Right forelimb (tissue), 1 donor: ENCODE measurements at places on chromosomes 1 and 21.

DNA sequence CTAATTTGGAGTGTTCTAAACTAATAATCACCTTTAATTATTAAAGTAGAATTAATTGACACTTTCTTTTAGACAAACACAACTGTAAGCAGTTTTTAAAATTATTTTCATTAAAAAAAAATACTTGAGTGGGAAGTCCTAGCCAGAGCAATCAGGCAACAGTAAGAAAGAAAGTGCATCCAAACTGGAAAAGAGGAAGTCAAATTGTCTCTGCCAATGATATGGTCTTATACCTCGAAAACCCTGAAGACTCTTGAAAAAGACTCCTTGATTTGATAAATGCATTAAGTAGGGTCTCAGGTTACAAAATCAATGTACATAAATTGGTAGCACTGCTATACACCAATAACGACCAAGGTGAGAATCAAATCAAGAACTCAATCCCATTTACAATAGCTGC, 83.0 kb upstream of the GADD45A start:
- DNase-seq = no peak

DNA sequence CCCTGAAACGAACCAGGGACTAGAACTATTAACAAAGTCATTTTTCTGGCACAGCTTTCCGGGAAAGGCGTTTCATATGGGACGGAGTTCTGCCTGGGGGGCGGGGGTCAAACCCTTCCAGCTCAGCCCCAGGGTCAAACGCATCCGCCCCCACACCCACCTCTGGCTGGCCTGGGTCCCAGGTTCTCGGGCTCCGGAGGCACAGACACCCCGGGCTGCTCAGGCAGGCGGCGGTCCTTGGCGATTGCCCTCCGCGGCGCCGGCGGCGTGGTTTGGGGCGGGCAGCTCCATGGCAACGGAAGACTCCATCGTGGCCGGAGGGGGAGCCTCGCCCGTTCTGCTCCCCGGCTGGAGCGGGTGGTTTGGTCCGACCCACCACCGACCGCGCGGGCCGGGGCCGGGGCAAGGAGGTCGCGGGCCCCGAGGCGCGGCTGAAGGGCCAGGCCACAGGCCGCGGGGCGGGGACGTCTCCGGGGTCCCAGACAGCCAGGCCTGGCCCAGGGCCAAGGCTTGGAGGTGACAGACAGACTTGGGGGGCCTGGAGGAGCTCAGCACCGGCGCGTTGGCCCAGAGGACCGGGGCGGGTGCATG, at the start of gene CFAP74:
CFAP74 (minus strand) TSS at position 246 of the 591 bp plus-strand sequence. CDS start 12,830 bp downstream, outside the sequence.
- peak; percentile 74 for DNase-seq

GRCh38 chr21:16357994-16358393, 628.2 kb downstream of the USP25 start:
- DNase-seq = no peak

GRCh38 chr1:51901151-51901550, 22.6 kb upstream of the NRDC start:
- no peak for DNase-seq

GRCh38 chr1:15206418-15207030, 40.5 kb upstream of the FHAD1 start:
- no peak for DNase-seq

- no peak for DNase-seq
These were observed 176.8 kb upstream of the SAMSN1 start for GRCh38 chr21:14722841-14723483.

DNA sequence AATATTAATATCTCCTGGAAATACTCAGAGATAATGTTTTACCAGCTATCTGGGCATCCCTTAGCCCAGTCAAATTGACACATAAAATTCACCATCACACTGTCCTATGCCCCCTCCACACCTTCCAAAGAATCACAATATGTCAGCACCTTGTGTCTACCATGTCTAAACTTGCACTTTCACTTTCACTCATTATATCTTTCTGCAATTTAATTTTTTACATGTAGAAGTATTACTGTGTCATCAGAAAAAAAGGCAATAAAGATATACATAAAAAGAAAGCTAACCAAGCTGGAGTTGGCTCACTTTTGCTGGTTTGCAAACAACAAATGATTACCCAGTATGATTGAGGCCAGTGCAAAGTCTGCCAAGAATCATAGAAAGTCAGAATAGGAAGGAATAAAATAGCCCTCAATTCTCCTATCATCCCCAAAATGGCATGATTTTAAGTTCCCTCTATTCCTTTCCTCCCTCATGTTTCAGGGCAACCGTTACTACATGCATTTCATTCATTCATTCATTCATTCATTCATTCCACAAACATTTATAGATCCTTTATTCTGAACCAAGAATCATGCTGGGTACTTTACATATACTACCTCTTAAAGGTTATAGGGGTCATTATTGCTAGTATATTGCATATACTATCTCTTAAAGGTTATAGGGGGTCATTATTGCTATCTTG, 5.9 kb upstream of the LUZP1 start:
- no peak for DNase-seq

DNA sequence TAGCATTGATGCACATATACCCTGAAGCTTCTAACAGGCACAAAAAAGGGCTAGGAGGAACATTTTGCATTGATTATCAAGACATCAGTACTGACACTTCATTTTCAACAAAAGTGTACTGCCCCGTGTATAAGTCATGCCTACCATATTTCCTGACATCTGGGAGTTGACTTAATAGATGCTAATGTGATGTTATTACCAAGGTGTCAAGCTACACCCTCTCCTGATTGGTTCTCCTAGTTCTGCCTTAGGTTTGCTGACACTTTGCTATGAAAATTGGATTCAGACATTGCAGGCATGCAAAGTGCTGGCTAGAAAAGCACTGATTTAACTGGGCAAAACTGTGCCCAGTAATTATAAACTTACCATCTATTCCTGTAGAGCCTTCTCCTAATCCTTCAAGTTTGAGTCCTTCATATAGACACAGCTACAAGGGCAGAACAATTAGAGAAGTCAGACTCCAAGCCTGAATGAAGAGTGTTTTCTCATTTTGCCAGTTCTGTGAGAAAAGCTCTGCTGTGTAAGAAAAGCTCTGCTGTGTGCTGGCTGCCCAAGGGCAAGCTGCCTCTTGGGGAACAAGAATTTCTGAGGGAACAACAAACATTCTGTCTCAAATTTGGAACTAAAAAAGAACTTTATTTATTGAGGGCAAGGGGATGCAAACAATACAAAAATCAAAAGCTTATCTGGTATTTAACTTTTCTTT, 11.2 kb downstream of the S100A10 start:
- no peak for DNase-seq

DNA sequence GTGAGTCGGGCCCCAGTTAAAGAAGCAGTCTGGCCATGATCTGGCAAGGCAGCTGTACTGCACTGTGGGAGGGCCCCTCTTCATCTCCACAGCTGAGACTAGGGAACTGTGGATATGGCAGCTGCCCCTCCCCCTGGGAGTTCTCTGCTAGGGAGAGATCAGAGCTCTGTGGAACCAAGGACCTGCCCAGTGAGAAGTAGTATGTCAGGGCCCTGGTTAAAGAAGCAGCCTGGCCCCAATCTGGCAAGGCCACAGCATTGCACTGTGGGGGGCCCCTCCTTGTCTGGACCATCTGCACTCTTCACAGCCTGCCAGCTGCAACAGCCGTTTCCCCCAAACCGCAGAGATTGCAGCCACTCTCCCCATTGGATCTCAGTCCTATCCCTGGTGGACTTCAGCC, 208.5 kb downstream of the DNAH14 start:
- DNase-seq = no peak

DNA sequence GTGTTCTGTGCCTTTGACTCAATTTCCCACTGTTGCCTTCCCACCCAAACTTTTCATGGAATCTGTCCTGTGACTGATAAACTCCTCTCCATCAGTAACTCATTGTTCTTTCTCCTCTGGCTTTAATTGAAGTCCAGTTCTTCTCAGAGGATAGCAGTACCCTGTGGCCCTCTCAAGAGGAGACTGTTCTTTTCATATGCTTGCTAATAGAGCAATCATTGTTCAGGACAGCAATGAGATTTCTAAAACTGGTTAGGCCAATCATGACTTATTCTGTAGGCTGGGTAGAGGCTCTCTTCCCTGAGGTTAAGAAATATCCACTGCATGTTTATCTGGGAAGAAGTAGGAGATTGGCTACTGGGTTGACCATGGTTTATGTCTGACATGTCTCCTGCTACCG, 98.8 kb downstream of the CHD1L start:
- DNase-seq = no peak

DNA sequence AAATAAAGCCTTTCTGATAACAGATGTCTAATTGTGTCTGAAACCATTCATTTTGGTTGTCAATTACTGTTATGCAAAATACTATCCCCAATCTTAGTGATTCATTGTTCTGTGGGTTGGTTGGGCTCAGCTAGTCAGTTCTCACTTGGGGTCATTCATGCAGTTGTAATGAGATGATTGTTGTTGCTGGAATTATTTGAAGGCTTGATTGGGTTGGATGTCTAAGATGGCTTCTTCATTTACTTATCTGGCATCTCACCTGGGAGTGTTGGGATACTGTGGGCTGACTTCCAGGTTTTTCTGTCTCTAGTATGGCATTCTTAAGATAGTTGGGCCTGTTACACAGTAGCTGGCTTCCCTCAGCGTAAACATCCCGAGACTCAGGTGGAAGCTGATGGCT, 217.8 kb upstream of the B3GALT2 start:
- no peak for DNase-seq
